ENCODE measurements at places on chromosomes 11 and 22.

DNA sequence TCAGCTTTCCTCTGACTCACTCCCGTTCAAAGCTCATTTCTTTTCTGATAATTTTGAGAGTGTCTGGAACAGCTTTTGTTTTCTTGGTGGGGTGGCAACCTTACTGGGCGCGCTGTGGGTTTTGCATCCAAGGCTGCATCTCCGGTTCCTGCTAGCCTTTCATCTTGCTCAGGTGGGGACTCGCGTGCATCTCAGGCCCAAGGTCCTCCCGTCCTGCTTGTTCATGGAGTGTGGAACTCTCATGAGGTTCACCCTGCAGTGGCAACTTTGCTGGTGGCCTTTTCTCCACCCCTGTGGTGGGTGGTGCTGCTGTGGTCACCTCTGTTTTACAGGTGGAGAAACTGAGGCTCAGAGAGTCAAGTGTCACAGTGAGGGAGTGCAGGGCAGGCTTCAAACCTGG is 25.6 kb downstream of the MCM5 start:
- no peak for DNase-seq

GRCh38 chr22:19785461-19786263 is 25.1 kb downstream of the TBX1 start:
- DNase-seq, result no peak

DNA sequence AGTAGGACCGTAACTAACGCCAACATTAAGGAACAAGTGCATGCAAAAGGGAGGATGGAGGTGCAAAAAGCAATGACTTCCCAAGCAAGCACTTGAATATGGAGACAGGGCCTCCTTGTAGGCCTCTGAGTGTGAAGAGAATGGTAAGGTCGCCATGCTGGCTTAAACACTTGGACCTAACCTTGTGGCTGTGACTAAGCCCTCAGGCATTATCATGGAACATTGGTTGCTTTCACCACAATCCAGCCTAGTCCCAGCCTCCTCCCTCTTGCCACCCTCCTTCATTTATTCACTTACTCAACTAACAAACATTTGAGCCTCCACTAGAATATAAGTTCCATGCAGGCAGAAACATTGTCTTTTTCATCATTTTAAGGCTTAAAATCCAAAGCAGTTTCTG is 11.9 kb upstream of the SYTL2 start:
- no peak for DNase-seq

DNA sequence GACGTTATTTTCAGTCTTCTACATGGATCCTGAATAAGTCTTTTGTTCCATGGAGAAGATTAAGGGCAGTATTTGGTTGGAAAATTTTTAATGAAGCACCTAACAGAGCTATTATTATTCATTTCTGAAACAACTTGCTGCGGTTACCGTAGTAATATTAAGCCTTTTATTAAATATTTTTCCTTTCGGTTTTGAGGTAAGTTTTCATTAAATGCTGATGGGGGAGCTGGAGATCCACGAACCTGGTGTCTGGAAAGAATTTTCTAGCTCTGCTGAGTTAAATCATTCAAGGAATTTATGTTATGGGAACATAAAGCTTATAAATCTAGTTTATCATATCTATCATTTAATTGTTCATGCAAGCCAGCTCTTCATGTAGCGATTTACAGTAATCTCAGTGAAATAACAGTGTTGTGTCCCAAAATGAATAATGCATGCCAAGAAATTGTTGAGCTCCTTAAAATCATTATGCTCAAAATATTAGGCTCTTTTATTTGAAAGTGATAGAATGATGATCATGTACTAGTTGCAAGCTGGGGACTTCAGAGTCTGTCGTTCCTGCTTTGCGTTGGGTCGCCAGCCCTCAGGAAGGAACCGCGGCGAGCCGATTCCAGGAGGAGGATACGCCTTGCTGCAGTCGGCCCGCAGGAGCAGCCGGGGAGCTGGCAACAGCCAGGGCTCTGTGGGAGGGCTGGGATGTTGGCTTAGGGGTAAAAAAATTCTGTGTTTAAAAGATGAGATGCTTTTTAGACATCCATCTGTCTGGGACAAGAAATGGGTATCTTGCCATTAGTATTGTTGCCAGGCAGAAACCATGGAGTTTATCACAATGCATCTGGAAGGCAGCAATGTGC is 83.1 kb downstream of the TBC1D22A start:
- no peak for DNase-seq

- no peak for DNase-seq
Observed at GRCh38 chr11:70429724-70430521, 31.6 kb downstream of the CTTN start.

GRCh38 chr22:20610757-20611156 is 103.3 kb downstream of the MED15 start:
- DNase-seq, result no peak

GRCh38 chr11:49208006-49208721 is at the start of gene FOLH1:
Gene FOLH1 (minus strand): TSS chr11:49208602. CDS start chr11:49208409, 193 bp downstream.
- no peak for DNase-seq

DNA sequence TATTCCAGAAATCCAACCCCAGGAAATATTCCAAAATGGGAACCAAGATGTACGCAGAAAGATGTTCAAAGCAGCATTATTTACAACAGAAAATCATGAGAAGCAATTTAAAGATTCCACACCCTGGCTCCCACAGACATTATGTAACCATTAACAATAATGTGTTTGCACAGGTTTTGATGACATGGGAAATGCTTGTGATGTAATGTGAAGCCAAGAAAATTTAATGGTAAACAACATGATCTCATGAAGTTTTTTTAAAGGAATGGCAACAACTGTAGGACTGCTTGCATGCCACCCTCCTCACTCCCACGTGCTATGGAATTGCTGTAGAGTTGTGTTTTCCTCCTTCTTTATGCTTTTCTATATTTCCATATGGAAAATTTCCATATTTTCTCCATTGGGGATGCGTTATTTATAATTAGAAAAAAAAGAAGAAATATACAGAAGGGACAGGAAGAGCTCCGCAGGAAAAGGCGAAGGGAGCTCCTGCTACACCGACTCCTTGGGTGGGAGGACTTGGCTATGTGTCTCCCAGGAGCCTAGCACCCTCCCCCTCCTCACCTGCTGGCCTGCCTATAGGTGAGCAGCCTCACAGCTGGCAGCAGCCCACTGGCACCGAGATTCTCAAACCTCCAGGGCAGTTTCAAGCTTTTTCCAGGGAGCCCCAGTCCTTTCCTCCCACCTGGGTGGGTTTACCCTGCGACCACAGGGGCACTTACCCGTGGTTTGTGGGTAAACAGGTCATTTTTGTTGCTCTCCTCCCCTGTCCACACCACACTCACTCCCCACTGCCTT is 20.9 kb downstream of the LRFN4 start:
- DNase-seq, result no peak

DNA sequence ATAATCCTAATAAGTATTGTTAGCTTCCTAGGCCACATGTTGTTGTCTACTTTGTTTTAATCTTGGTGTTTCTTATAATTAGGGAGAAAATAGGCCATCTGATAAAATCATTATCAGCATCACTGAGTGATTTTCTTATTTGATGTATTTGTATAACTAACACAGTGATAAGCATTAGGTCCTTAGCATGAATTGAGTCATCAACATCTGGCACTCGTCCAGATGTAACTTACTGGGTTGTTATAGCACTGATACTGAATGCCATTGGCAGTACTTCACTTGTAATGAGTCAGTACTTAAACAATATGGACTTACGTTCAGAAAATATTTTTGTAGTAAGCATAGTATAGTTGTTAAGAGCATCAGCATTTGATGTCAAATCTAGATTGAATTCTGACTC is 16.2 kb downstream of the API5 start:
- no peak for DNase-seq

GRCh38 chr22:21766691-21767462 is 31.3 kb upstream of the YPEL1 start:
- DNase-seq, result no peak

GRCh38 chr22:28955817-28956216 is 72.4 kb downstream of the ZNRF3 start:
- DNase-seq, result no peak

- DNase-seq, result no peak
Observed at GRCh38 chr11:74951226-74951625, 2.2 kb downstream of the SPCS2 start.

DNA sequence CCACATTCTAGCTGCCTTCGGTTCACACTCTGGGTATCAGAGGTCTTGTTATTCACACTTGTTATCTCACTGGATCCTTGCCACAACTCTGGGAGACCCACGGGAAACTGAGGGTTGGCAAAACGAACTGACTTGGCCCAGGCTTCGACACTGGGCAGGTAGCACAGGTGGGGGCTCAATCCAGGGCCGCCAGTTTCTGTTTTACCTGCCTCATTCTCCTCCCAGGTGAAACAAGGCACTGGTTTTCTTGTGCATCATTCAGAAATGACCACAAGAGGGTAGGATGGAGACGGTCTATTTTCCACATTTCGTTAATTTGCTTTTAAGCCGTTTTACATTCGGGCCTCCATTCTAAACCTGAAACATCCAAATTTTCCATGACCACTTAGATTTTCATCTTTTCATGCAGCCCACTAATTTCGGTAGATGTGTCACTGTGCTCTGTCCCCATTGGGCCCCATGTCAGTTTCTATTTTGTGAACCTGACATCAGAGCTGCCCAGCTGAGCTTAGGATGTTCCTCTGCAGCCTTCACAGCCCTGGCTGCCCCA is 108.1 kb downstream of the KIAA1671 start:
- no peak for DNase-seq

GRCh38 chr11:116037861-116038260 is 533.6 kb upstream of the CADM1 start:
- DNase-seq, result peak; percentile 42

GRCh38 chr22:32686354-32686753 is 115.2 kb upstream of the TIMP3 start:
- DNase-seq, result no peak

DNA sequence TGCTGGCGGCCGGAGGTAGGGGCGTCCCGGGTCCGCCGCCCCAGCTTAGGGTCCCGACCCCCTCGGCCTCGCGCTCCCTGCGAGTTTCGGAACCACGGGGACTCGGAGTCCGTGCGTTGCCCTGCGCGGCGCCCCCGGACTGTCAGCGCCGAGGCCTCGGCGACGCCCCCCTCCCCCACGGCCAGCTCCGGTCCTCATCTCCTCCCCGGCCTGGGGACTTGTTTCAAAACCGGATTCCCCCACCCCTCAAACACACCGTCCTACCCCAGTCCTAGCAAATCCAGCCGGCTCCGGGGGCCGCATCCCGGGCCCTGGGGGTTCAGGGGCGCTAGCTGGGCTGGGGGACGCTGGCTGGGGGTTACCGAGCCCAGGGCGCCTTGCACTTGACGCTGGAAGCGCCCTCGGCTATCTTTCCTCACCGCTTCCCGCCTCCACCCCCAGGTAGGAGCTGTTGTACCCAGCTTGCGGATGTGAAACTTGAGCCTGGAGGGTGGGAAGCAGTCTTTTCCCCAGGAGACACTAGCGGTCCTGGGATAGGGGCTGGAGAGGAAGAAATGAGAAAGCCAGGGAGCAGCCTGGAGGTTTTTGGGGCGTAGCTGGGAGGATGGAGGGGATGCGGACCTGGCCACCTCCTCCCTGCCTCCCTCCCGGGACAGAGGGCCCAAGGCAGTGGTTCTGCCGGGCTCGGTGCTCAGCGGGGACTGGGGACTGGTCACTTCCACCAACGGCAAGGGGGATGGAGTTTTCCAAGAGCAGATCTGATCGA is 550 bp downstream of the FBLN1 start:
- DNase-seq, result no peak

DNA sequence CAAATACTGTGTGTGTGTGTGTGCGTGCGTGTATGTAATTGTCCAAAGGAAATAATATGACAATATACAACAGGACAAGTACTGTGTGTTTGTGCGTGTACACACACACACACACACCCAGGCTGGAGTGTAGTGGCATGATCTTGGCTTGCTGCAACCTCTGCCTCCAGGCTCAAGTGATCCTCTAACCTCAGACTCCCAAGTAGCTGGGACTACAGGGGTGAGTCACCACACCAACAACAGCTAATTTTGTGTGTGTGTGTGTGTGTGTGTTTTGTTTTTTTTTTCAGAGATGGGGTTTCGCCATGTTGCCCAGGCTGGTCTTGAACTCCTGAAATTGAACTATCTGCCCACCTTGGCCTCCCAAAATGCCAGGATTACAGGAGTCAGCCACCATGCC is 61.5 kb downstream of the NUP98 start:
- no peak for DNase-seq

DNA sequence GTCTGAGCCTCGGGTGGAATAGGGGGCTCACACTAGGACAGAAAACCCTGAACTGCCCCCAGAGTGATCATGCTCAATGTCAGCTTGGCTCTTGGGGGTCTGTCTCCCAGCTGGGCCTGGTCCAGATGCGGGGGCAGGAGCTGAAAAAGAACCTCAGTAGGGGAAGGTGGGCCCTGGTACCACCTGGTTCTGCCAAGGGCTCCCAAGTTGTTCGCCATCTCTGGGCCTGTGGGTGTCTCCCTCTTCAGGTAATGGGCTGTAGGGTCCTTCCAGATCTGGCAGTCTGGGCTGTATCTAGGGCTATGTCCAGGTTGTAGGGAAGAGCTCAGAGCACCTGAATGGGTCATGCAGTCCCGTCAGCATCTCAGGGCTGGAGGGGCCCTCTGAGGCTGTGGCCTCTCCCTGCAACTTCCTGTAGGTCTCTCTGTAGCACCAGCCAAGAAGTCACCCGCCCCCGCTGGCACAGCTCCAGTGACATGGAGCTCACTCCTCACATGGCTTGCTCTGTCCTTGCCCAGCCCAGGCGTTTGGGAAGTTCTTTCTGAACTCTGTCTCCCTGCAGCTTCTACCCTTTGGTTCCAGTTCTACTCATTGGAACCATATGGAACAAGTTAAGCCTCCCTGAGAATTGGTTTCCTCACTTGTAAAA is 33.0 kb upstream of the SOX10 start:
- DNase-seq, result no peak

- no peak for DNase-seq
Observed at GRCh38 chr11:116579857-116580727, 192.7 kb downstream of the BUD13 start.

DNA sequence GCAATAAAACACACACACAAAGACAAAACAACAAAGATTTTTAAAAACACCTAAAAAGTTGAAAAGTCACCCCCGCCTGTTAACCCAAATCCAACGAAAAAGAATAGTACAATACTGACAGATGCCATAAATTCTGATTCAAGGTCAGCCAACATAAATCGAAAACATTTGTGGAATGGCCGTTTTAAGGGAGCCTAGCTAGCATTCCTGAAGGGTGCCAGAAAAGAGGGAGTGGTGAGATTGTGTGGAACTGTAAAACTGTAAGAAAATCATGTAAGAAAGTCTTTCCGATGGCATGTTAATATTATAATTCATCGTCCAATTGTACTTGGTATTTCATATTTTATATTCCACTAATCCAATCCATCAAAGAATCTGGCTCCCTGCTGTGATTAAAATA is 75.1 kb downstream of the RAB38 start:
- DNase-seq, result no peak

Data from NCI-H1092 (cell line).